Activated CD4-positive, alpha-beta T cell treated with anti-CD3 and anti-CD28 coated beads, Interleukin-10, Interleukin-2, amounts not matched to agents 100 ng/mL and 50 ng/mL, durations not matched to agents 16 hours and 8 hours (primary cell): ENCODE measurements at places on chromosomes 4 and X.

- no peak for DNase-seq
Observed at GRCh38 chr4:10942156-10942555, 257.6 kb upstream of the CLNK start.

GRCh38 chr4:186932196-186932595 is 208.5 kb upstream of the FAT1 start:
- DNase-seq: no peak

- no peak for DNase-seq
Observed at GRCh38 chr4:100786481-100786880, 268.7 kb upstream of the EMCN start.

- DNase-seq: no peak
Observed at GRCh38 chr4:81197864-81198524, 17.0 kb downstream of the PRKG2 start.

DNA sequence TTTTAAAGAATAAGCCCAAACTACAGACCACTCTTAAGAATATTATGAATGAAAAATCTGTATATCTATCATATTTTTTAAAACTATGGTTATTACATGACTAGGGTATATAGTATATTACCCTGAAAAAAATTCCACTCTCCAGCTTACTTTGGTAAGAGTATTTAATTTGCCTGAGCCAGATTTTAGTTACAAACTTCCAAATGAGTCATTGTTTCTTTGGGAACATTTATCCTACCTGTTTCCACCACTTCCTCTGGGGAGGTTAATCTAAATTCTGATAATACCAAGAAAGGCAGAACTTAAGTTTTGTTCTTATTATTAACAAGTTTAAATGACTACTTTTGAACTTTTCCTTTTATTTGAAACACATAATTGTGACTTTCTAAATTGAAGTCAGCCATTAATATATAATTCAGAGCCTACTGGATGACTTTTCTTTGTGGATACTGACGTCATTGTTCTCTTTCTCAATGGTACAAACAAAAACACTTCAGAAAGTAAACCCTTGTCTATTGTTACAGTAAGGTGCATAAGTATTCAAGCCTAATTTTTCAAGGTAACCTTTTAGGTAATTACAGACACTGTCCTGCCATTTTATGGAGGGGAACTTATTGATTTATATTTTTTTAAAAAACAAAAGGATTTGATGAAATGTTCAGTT is 135.6 kb upstream of the TLL1 start:
- DNase-seq: no peak

GRCh38 chr4:6781561-6781960 is 966 bp upstream of the KIAA0232 start:
- no peak for DNase-seq

DNA sequence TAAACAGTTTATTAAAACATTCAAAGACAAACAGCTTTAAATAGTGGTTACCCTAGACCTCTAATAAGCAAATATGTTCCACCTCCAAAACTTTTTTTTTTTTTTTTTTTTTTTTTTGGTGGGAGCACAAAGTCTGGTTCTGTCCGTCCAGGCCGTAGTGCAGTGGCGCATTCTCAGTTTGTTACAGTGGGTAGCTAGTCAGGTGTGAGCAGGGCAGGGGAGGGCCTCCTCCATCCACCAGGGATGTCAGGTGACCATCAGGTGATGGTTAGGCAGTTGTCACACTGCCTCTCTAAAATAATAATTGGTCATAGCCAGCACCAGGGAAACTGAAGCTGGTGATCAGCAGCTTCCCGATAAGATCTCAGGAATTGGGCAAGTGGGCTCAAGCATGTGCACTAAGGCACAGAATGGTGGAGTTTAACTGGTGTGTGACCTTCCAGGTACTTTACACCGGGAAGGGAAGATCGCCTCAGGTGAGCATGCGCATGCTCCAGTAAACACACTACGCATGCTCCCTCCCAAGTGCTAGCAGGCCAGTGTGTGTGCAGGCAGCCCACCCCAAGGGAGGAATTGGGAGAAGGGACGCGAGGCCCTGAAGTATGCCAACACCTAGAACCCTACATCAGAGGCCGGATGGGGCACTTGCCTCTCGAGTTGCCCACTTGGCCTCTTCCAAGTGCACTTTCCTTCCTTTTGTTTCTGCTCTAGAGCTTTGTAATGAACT is 27.2 kb downstream of the TNIP2 start:
- no peak for DNase-seq
